ENCODE measurements at places on chromosomes 5 and 9.

DNA sequence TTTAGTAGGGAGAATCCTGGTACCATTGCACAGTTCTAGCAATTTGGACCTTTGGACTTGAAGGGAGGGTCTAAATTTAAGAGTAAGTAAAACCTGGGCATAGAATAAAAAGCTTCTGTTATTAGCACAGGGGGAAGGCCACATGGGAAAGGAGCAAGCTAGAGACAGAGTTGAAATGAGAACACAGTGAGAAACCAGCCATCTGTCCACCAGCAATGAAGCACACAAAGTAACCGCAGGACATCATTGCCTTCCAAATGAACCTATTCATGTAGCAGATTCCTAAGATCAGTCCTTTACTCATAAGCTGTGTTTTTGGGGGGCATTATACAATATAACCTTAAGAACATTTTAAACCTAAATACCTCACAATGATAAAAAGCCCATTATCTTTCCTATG lies 407.4 kb downstream of the HCN1 start:
- DNase-seq, result no peak

DNA sequence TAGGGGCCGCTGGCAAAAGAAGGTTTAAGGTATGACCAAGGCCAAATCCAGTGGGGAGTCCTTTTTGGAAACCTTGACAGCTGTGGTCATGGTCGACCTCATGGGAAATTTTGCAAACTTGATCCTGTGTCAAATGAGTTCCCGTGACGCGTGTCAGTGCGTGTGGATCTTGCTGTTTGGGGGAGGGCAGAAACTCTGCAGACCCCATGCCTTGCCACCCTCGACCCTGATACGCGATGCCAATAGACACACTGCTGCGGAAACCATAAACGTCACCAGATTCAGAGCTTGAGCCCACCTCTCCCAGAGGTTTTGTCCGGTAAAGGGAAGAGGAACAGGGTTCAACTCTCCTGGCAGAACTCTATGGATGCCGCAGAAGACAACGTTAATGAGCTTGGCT lies 104.7 kb downstream of the ADAMTS2 start:
- DNase-seq, result no peak

DNA sequence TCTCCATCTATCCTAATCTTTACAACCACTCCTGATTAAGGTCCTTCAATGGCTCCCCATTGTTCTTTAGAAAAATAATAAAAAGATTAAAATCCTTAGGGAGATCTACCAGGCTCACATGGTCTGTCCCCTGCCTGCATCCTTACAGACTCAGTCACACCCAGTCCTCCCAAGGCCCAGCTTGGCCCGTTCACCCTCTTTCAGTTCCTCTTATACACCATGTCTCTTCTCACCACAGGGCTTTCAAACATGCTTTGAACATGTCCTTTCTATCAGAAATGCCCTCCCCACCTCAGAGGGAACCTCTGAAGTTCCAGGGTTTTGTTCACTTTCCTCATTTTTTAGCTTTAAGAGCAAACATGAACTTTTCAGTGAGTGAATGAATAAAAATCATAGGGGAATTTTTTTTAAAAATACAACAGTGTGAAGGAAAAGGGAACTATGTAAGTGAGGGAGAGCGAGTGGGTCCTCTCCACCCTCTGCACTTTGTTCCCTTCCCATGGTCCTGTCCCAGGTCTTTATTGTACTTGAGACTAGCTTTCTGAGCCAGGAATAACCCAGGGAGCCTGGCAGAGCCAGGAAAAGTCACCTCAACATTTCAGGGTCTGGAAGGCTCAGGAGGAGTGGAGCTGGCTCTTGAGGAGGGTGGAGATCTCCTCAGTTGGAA lies 55.3 kb downstream of the TRPC7 start:
- no peak for DNase-seq

DNA sequence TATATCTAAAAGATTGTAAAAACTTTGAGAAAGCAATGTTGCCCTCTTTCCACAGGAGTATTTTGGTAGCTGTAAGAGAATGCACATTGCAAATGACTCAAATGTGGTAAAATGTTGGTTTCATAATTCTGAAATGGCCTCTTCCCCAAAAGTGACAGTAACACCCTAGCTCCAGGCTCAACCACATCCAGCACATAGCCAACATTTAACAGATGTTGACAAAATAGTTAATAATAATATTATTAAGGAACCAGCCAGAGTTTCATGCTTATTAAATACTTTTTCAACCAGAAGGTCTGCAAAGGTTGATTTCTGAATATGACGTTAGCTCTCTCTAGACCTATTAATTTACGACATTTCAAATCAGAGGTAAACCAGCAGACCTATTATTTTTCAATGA lies 1.3 kb downstream of the ANXA1 start:
- no peak for DNase-seq

DNA sequence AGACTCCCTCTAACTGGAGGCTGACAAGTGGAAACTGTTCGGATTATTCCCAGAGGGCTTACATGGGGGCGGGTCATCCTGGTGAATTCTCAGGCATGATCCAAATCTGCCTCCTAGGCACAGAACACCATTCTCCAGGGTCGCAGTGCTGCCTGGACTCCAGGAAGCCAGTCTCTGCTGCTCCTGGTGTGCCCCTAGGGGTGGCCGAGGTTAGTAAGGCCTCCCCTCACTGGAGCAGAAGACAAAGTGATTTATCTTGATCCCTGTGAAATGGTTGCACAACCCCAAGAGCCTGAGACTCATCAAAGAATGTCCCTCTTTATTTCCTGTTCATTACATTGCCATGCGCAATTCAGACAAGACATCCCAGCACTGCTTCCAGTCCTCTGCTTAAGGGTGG lies 17.1 kb downstream of the ADGRV1 start:
- DNase-seq, result no peak

- no peak for DNase-seq
Measured at GRCh38 chr5:5699062-5699461, 276.6 kb downstream of the ICE1 start.

Measured in activated CD8-positive, alpha-beta memory T cell treated with anti-CD3 and anti-CD28 coated beads, Interleukin-2, amount 50 U/mL, for 48 hours (primary cell).